ENCODE measurements at places on chromosomes 1 and 21.

- DNase-seq, result no peak
These were observed 738.4 kb downstream of the USP25 start for GRCh38 chr21:16468184-16468583.

- DNase-seq, result no peak
These were observed 141.2 kb downstream of the VPS13D start for GRCh38 chr1:12371053-12371452.

DNA sequence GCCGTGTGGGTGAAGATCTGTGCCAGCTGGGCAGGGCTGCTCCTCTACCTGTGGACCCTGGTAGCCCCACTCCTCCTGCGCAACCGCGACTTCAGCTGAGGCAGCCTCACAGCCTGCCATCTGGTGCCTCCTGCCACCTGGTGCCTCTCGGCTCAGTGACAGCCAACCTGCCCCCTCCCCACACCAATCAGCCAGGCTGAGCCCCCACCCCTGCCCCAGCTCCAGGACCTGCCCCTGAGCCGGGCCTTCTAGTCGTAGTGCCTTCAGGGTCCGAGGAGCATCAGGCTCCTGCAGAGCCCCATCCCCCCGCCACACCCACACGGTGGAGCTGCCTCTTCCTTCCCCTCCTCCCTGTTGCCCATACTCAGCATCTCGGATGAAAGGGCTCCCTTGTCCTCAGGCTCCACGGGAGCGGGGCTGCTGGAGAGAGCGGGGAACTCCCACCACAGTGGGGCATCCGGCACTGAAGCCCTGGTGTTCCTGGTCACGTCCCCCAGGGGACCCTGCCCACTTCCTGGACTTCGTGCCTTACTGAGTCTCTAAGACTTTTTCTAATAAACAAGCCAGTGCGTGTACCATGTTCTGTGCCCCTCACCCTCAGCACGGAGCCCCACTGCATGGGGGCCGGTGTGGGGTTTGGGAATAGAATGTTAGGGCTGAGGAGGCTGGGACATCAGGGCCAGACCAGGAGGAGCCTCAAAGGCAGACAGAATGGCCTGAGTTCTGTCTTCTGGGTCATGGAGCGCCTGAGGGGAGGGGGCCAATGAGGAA, 21.3 kb downstream of the SERINC2 start:
- no peak for DNase-seq

GRCh38 chr1:191368891-191369654, 789.2 kb upstream of the RGS18 start:
- DNase-seq, result no peak

- DNase-seq, result no peak
These were observed 3.1 kb downstream of the PBX1 start for GRCh38 chr1:164562061-164562460.
